ENCODE measurements at places on chromosomes 7 and 10. TPM values are rescaled to one million over a fixed set of nuclear protein-coding genes. Genes with fewer than 3 reads are reported as not detected.

Gene AIMP2
- 66.3 TPM for total RNA-seq

Gene C10orf95
- 0.48 TPM for total RNA-seq

Gene ACBD7
- total RNA-seq, result 0.20 TPM

Gene CTAGE8
- total RNA-seq, result 5.1 TPM

Gene HOXA5
- total RNA-seq, result 3.8 TPM

Gene MLXIPL
- 0.32 TPM for total RNA-seq

Gene SORCS1
- not detected for total RNA-seq

Gene KNDC1
- total RNA-seq, result 0.03 TPM

Gene CPN1
- total RNA-seq, result not detected

Gene GIMAP7
- not detected for total RNA-seq

All from foreskin keratinocyte (primary cell).